ENCODE measurements at places on chromosomes 3 and 15.

DNA sequence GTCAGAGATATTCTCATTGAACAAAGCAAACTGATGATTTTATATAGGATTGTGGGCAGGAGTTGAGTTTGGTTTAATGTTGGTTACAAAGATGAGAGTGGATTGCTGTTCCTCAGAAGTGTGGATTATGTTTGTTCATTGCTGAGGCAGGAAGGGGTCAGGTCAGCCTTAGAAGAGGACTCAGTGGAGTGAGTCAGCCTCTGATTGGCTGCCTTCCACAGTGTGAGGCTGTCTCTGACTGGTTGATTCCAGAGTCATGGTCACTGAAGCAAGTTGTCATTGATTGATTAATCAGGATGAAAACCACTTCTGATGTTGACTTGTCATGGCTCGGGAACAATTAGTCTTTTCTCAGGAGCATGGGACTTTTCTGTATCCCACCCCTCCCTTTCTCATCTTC is 36.2 kb downstream of the KBTBD12 start:
- no peak for DNase-seq

DNA sequence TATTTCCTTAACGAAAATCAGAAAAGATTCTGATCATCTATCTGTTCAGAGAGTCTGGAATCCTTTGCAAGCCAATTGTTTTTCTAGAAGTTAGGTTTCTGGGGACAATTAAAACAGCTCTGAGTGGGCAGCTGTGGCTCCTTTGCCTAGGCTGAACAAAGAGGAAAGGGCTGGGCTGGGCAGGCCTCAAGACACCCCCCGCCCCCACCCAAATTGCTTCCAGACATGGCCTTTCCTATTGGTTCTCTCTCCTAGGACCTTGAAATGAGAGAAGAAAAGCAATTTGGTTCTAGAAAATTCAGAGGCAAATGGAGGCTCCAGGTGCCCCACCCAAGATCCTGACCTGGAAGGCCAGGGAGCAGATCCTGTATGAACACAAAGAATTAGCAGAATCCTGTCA is 2.3 kb upstream of the ADPGK start:
- DNase-seq, result no peak

DNA sequence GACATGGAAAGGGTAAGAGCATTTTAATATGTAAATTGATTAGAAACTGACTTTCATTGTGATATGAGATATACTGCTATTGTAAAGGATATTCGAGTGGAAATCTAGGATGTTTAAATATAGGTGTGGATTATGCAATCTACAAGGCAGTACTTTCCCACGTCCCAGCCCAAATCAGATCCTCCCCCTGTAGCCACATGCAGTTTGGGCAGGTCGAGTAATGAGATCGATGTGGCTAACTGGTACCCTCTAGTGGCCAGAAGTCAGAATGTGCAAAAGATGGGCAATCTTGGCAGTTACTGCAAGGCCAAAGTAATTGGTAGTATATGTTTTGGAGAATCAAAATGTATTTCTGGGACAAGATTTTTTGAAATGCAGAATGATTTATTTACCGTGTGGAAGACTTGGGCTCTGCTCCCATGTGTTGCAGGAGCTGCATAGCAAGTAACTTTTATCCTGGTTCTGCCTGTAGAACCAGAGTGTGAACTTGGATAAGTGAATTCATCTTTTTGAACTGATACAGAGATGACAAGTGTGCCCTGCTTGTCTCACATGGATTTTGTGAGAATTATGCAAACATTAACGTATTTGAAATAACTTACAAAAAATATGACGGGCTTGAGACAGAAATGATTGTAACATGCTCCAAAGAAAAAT is 94.5 kb upstream of the ADAMTSL3 start:
- no peak for DNase-seq

GRCh38 chr15:74376226-74376625 is 8.8 kb upstream of the CYP11A1 start:
- no peak for DNase-seq

DNA sequence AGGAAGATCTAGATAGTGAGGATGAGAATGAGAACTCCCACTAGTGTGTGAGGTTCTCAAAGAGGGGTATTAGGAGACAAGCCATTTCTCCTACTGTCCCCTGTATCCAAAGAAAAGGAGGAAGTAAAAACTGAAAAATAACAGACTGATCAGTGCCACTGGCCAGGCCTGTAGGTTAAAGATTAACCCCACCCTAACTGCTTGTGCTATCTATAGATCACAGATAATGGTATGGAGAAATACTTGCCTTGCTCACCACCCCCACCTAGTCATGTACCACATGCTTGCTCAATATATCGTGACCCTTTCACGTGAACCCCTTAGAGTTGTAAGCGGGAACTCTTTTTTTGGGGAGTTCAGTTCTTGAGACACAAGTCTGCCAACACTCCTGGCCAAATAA is 519.7 kb upstream of the FRG2C start:
- DNase-seq, result no peak

DNA sequence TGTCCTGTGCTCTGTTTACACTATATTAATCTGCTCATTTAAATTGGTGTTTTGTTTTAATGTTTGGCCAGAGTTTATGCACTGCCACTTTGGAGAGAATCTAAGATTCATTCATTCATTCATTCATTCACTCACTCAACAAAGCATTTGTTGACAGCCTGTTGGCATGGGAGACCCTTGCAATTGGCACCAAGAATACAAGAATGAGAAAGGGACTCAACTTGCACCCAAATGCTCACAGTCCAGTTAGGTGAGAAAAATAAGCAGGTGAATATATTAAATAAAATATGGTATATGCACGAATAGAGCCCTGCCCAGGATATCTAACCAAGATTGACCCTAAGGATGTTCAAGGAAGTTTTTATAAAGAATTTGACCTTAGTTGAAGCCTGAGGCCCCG is 80.4 kb downstream of the TGFBR2 start:
- no peak for DNase-seq

GRCh38 chr15:65303687-65304380 is 643 bp upstream of the RNU5B-1 start:
- no peak for DNase-seq

GRCh38 chr15:78951841-78952238 is 7.0 kb upstream of the CTSH start:
- no peak for DNase-seq

- DNase-seq, result no peak
Observed at GRCh38 chr3:52006017-52006819, 10.5 kb upstream of the RPL29 start.

DNA sequence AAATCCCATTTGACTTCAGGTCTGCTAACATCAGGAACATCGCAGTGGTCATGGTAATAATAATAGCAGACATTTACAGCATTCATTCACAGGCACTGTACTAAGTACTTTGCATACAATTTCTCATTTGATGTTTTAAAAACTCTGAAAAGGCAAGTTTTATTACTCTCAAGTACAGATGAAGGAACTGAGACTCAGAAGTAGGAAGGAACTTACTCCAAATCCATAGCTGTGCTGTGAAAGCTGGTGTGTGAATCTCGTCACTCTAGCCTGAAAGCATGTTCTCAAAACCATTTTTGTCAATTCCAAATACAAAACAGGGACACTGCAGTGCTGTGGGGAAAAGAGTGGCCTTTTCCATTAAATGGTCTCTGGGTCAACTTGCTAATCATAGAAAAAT is 179.9 kb downstream of the FAM43A start:
- DNase-seq, result no peak

GRCh38 chr3:180017846-180018245 is 18.9 kb downstream of the PEX5L start:
- no peak for DNase-seq

DNA sequence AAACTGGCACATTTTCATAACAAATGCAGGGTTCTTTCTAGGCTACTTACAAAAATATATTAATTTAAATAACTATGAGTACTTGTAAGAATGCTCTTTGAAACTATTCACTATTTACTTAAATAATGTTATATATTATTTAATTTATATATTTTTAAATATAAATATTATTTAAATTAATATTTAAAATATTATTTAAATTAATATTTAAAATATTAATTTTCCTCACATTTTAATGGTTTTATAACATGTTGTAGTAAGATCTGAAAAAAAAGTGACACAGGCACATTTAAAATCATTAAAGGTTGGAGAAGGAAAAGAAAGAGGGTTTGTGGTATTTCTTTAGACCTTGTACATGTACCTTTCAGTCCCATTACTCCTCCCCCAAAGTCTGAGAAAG is 34.6 kb downstream of the CCDC14 start:
- DNase-seq, result no peak

DNA sequence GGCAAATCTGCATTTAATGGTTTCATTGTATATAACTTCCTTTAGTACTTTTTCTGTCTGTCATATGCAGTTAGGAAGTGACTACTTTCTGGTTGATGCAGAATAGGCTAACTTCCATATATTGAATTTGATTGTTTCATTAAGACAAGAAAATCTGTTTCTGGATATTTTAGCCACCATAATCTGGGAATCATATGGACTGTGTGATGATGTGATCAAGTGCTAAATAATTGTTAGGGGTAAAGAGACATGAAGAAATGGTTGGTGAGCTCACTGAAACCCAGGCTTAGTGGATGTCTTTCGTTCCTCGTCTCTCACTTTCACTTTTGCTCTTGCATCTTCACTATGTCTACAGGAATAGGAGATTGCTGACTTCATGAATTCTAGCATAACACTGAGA is 3.5 kb upstream of the MNS1 start:
- DNase-seq, result no peak

GRCh38 chr3:89042236-89042835 is 65.1 kb upstream of the EPHA3 start:
- DNase-seq, result no peak

- DNase-seq, result no peak
Observed at GRCh38 chr3:180246688-180247195, 210.0 kb upstream of the PEX5L start.

GRCh38 chr3:175301741-175302140 is 442.6 kb downstream of the NAALADL2 start:
- DNase-seq, result no peak

DNA sequence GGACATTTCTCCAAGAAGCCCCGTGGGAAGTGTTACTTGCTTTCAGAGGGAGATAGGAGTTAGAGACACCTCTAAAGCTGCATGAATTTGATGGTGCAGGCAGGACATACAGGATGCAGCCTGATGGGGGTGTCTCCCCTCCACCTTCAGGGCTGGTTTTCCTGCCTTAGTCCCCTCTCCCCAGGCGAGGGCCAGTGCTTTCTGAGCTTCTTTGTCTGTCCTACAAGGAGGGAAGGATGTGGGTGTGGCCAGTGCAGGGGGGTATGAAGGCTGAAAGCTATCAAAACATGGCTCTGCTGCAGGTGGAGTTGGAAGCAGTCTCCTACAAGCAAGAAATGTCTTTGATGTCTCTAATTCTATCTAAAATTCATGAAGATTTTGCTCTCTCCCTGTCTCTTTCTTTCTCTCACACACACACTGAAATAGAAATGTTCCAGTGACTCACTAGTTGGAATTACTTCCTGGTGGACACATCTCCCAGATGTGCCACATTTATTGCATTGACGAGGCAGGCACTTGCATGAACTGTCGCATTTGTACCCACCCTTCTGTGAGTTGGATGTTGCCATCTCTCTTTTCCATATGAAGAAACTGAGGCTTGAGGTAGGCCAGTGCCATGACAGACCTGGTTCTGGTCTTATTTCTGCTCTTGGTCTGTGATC is 13.9 kb upstream of the PODXL2 start:
- no peak for DNase-seq

DNA sequence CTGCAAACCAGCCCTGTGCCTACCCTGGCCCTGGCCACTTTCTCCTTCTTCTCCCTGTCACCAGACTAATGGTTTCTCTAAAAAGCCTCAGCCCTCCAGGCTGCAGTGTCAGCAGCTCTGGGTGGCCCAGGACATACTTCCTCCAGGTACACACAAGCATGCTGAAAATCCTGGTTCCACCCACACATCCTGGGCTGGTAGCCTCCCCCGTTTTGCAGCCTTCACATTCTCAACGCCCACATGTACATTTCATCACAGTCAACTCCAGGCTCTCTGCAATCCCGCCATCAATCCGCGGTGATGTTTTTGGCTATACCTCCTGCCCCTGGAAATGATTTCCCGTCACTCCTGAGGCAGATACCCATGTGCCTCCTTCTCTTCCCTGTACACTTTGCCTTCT is 59.4 kb downstream of the MAGEF1 start:
- DNase-seq, result no peak

- no peak for DNase-seq
Observed at GRCh38 chr3:56868706-56869105, 67.0 kb upstream of the ARHGEF3 start.

DNA sequence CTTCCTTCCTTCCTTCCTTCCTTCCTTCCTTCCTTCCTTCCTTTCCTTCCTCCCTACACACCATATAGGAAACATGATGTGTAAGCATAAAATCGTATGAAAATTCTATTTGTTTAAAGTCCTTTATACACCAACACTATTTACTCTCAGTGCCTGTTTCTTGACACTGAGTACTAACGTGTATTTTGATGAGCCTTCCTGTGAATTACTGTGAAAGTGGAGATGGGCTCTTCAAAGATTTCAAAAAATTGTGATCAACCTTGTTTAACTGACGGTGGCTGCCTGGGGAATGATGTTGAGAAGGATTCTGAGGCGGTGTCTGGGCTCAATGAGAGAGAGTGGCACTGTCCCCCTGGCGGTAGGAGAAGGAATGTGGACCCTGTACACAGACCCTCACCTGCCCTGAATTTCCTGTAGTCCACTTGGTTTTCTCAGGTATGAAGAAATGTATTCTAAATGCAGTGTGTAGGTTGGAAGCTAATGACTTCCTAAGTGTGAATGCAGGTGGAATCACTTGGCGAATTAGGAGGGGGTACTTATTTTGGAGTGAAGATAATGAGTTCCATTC is 237.9 kb downstream of the GAP43 start:
- no peak for DNase-seq

DNA sequence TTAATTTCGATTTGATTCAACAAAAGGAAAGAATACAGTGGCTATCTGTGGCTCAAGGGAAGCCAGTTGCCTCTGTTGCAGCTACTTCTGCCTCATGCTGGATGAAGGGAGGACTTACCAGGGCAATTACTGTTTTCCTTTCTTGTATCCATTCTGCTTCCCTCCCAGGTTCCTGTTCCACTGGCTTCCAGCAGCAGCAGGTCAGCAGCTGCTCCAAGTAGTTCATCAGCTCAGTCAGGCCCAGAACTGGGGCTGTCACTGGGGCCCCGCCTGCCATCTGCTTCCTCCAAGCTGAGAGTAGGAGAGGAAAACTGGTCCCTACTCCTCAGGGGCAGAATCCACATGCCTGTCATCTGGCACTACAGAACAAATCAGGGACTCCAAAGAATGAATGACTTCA is 48.6 kb upstream of the ULK4 start:
- no peak for DNase-seq

GRCh38 chr15:57138349-57138788 is 219.9 kb downstream of the TCF12 start:
- DNase-seq, result no peak

Data from left renal cortex interstitium (tissue), 4 donors.